ENCODE measurements at places on chromosomes 7 and 10.

GRCh38 chr7:90211391-90212148 lies at the start of gene STEAP2:
STEAP2 (plus strand) TSS chr7:90211740; CDS start chr7:90225083, 13,343 bp downstream.
- DNase-seq: peak; percentile 76

- DNase-seq: no peak
These were observed 3.3 kb downstream of the INSYN2A start for GRCh38 chr10:127193125-127193524.

GRCh38 chr10:130812381-130813148 lies 499.0 kb downstream of the TCERG1L start:
- no peak for DNase-seq

DNA sequence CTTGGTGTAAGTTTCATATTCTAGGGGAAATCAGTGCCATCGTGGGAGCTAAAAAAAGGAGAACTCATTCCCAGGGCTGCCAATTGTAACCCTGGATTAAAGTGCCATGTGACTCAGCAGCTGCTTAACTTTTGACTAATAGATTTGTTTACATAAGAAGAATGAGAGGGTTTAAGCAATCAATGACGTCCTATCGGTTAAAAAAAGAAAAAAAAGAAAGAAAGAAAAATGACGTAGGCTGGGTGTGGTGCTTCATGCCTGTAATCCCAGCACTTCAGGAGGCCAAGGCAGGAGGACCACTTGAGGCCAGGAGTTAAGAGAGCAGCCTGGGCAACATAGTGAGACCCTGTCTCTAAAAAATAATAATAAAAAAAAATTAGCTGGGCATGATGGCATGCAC lies 116.2 kb upstream of the AFAP1L2 start:
- DNase-seq: peak; percentile 97

- no peak for DNase-seq
These were observed 5.1 kb upstream of the TBX20 start for GRCh38 chr7:35258868-35259522.

DNA sequence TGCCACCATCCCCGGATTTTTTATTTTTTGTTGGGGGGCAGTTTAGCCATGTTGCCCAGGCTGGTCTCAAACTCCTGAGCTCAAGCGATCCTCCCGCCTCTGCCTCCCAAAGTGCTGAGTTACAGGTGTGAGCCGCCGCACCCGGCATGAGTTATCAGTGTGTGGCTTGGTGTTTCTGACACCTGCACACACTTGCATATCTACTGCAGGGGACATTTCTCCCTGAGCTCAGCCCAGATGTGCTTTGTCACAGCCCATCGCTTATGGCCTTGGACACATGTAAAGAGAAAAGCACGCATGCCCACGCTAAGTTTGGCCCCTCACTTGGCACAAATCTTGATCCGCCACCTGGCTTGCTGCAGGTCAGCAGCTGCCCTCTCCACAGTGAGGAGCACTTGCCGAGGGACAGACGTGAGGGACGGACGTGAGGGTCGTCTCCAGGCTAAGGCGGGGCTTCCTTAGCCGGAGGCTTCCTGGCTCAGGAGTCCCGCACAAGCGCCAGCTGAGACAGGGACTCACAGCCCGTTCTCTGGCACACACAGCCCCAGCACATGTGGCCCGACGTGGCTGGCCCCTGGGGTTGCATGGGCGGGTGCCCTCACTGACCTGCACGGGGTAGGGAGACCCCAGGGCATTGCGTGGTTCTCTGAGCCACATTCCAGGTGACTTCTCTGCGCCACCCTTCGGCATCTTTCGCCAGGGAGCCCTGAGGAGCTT lies 11.8 kb downstream of the CYP2W1 start:
- no peak for DNase-seq

- DNase-seq: no peak
These were observed 10.7 kb upstream of the VIPR2 start for GRCh38 chr7:159155410-159155809.

GRCh38 chr7:959271-959670 lies 4.8 kb upstream of the ADAP1 start:
- DNase-seq: no peak

GRCh38 chr10:4767033-4767814 lies 58.8 kb upstream of the AKR1E2 start:
- peak; percentile 60 for DNase-seq

- peak; percentile 69 for DNase-seq
These were observed 277.8 kb downstream of the EXOC4 start for GRCh38 chr7:133530682-133531081.

DNA sequence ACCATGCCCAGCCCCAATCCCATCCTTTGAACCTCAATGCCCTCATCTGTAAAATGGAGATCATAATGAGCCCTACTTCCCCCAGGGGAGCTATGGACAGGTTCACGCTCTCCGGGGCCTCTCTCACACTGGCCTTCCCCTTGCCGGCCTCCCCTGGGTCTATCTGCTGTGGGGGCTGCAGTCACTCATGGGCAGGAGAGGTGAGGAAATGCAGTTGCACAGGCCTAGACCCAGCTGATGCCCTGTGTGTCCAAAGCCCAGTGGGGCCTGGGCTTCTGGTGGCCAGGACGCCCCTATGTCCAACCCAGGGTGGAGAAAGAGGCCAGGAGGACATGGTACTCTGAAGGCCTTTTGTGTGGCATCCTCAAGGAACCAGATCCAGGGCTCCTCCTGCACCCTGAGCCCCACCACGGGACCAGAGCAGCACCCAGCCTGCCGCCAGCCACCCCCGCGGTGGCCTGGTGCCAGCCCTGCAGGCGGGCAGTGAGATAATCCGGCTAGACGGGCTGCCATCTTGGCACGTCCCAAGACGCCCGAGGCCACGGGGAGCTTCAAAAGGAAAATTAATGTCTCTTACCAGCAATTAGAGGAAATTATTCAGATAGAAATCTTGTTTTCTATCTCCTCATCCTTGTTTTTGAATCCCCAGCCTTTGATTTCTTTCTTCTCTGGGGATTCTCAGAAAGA lies 39.0 kb downstream of the MYL10 start:
- no peak for DNase-seq

DNA sequence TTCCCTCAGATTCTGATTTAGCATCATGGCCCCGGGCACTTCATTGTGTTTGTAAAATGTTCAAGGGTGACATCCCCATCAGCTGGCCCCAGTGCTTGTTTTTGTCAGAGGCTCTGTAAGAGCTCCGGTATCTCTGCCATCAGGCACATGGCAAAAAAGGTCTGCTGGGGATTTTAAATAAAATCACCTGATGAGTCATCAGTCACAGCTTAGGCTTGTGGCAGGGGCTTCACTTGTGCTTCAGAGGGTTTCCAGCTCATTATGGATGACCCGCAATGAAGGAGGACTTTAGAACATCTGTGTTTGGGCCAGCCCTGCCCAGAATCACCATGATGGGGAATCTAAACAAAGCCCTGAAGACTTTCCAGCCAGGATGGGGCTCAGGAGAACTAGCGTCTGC lies 259.9 kb downstream of the ZEB1 start:
- DNase-seq: no peak

GRCh38 chr10:24350070-24350921 lies 141.4 kb downstream of the KIAA1217 start:
- peak; percentile 20 for DNase-seq

DNA sequence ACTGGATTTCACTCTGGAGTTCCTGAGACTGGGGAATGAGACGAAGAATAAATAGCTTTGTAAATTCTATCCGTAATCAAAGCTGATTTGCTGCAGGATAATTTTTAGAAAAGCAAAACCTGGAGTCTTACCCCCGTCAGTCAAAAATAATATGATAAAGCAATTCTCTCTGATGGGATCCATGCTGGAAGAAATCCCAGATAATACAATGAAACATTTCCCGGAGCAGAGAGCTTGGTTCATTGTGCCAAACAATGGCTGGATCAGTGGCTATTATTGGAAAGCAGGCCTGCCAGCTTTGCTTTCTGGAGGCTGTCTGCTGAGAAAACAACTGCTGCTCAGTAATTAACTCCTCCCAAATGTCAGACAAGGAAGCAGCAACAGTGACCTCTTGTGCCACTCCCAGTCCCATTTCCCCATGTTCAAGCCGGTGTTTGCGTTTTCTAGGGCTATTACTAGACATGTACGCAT lies 609.4 kb upstream of the PCDH15 start:
- peak; percentile 12 for DNase-seq

- no peak for DNase-seq
These were observed 2.7 kb downstream of the EPHB4 start for GRCh38 chr7:100824499-100825214.

- DNase-seq: no peak
These were observed 68.9 kb downstream of the HTR7 start for GRCh38 chr10:90788968-90789367.

- DNase-seq: no peak
These were observed 4.8 kb upstream of the ANK3 start for GRCh38 chr10:60394446-60394845.

DNA sequence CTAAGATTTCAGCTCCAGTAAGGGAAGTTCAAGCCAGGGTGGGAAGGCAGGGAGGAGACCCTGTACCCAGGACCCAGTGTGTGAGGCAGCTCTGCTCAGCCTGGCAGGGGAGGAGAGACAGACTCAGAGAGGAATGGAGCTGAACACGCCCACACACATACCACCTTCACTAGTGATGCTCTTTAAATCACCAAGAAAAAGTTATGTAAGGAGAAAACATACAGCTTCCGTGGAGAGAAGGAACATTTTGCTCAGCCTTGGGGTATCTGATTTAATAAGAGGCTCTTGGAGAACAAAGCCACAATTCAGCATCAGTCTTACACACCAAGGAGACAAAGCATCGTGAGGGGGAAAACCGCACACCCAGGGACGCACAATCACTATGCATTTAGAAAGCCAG lies 62.9 kb downstream of the PRKAG2 start:
- no peak for DNase-seq

DNA sequence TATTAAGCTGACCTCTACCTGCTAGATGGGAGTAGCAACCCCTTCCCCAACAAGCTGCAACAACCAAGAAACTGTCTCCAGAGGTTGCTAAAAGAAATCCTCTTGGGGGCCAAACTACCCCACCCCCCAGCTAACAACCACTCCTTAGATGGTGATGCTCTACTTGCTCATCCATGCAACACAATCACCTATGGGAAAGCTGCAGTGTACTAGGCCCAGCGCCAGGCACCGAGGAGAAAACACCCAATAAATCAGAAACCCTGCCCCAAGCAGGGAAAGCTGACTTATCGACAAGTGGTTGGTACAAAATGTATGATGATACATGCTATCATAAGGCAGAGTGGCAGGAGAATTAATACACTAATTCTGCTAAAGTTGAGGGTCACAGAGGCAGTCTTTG lies 17.3 kb downstream of the SLC25A13 start:
- peak; percentile 74 for DNase-seq

DNA sequence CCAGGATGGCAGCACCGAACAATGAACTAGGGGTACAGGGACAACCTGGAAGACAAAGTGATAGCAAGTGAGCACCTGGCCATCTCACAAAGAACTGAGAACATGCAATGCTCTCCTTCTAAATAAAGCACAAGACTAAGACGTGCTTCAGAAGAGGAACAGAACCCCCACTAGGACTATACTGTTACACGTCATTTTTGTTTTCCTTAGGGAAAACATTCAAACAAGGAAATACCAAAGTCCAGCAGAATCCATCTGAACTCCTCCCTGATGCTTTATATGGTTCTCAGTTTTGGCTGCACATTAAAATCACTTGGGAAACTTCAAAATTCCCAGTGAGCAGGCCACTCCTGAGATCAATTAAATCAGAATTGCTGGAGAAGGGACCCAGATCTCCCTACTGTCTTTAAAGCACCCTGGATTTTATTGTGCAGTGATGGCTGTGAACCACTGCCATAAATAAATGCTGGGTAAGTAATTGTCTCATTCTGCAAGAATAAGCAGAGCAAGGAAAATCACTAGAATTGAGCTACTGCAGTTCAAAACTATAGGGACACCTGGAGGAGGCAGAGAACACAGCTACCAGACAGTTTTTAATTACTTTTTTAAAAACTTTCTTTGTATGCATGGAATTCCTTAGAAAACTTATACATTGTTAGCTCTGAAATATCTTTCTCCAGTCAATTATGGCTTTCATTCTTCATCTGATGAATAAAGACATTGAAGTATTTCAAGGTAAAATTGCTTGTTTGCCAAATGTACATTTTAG lies 866.5 kb upstream of the GHITM start:
- DNase-seq: no peak

DNA sequence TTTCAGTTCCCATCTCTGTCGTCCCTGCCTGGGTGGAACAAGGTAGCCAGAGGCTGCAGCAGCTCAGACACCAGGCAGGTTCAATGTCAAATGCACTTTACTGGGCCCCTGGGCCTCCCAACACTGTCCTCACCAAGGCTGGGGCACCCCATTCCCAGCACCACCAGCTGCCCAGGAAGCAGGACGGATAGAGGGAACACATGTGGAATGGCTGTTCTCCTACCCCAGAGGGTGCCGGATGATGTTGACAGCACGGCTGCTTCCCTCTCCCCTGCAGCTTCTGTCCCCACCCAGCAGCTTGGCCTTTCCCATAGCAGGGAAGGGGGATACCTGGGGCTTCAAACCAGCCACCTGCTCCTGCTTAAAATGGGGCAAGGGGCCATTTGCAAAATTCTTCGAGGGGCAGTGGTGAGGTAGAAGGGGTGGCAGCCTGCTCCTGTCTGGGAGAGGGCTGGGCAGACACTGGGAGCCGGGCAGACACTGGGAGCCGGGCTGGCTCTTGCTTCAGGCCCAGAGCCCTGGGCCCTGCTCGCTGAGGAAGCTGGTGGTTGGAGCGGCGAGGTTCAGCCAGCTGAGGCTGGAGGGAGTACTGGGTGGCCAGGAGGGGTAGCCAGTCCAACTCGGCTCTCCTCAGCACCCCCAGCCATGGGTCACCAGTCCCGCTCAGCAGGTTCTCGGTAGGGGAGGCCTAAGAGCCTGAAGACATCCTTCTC lies 9.1 kb downstream of the POLL start:
- no peak for DNase-seq

- no peak for DNase-seq
These were observed 7.3 kb upstream of the ZNF777 start for GRCh38 chr7:149468208-149468607.
